ENCODE measurements at places on chromosomes 1 and 21.
A peak's percentile ranks its signal among the peaks of the same experiment; 100 is the strongest.

DNA sequence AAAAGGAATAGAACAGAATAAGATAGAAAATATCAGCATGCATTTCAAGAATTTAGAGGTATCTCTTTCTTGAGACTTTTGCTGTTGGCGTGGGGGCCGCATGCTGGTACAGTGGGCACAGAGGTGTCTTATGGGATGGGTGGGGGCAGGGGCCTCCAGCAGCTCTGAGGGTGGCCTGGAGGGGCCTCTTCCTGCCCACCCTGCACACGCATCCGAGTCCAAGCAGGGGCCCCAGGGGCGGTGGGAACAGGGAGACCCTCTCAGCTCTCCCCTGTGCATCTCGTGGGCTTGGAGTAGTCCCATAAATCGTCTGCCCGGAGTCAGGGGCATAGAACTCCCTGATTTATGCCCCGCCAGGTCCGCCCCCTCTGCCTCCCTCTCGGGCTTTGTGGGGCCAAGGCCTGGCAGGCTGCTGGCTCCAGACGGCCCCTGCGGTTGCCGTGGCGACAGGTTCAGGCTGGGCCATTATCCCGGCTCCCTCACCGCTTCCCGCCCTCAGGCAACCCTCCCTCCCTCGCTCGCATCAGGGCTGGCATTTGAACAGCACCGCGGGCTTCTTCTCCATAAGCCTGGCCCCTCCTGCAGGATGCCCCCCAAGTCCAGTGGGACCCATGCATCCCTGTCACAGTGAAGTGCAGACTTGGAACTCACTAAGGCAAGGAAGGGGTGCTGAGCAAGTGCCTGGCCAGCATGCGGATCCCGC is 133.2 kb upstream of the ZBTB40 start:
- DNase-seq = no peak

- DNase-seq = peak; percentile 33
Observed at GRCh38 chr1:3611170-3612019, at the start of gene MEGF6. MEGF6 (minus strand) TSS chr1:3611508; CDS start chr1:3611268, 240 bp downstream.

GRCh38 chr1:116628448-116628847 is 39.1 kb downstream of the IGSF3 start:
- no peak for DNase-seq

DNA sequence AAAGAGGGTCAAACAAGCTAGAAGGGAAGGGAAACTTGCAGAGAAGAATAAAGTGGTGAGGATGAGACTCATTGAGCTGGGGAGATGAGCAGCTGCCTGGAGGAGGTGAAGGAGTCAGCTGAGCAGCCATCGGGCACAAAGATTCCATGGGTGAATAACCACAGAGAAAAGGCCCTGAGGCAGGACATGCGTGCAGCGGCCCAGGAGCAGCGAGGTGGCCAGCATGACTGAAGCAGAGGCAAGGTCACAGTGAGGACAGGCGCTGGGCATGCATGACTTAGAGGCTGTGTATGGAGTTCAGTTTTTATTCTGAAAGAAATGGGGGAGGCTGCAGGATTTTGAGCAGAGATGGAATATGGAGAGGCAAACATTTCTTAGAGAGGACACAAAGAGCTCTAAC is 24.9 kb downstream of the OLFML2B start:
- DNase-seq = no peak

DNA sequence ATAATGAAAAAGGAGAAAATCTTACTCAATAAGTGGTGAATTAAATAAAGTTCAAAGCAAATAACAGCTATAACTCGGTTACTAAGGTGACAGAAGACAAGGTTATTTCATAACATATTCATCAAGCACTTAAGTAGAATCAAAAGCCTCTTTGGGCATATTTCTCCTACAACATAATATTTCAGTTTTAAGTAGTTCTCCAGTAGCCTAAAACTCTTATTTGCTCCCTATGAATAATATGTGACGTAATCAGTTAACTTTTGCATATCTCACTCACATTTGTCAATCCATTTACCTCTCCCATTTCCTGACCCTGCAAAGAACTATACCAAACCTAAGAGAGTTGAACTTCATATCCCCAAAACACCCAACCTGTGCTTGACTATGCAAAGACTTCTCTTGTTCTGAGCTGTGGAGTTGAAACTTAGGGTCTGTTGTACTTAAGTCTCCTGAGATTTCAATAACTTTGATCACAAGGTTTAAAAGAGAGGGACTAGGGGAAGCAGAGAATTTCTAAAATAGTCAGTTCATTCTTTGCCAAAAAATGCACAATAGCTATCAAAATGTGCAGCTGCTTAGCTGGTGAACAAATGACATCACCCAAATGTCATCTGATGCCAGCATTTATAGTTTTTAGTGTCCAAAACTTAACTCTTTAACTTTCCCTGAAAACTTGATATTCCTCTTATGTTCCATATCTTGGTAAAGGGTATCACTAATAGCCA is 37.2 kb downstream of the TTLL7 start:
- DNase-seq = no peak

GRCh38 chr1:221309723-221310122 is 430.5 kb downstream of the HLX start:
- DNase-seq = no peak

DNA sequence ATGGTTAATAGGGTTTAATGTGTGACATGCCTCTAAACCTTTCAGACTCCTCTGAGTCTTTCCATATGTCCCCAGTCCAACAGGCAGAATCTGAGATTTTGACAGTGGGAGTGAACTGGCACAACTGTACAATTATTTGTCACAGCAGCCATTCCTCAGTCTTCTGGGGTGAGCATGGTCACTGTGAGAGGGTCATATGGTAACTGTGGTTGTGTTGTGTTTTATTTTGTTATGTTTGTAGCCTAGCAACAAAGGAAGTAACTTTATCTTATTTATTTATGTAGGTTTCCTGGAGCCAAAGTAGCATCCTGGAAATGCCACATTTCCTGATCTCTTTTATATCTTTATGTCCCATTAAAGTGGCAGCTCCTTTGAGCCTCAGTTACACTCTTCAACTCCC is 1067.9 kb downstream of the TTLL7 start:
- DNase-seq = no peak

- no peak for DNase-seq
Observed at GRCh38 chr1:236143104-236143948, 987 bp downstream of the GPR137B start.

DNA sequence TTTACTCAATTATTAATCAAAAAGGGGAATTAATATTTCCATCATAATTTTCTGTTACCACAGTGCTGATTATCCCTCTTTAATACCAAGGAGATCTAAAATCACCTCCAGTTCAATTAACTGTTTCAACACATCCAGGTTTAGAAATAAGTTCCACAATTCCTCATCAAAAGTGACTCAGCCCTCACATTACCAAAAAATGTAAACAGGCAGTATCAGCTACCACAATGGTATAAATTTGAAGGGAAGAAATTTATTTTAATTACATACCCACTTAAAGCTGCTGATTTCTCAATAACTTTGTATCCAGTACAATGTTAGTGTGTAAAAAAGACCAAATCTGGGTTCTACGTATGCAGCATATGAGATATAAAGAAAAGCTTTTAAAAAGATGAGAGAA is 51.9 kb downstream of the EIF4G3 start:
- no peak for DNase-seq

DNA sequence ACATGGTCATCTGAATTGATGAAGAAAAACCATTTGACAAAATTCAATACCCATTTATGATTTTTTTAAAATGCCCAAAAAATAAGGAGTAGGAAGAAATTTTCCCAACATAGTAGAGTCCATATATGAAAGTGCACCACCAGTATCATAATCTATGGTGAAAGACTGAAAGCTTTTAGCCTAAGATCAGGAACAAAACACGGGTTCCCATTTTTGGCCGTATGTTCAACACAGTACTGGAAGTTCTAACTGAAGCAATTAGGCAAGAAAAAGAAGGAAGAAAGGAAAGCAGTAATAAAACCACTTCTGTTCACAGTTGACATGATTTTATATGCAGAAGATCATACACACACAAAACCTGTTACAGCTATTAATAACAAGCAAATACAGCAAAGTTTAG is 227.8 kb upstream of the RAB4A start:
- no peak for DNase-seq

GRCh38 chr21:37828556-37828955 is 87.7 kb downstream of the KCNJ6 start:
- no peak for DNase-seq

- no peak for DNase-seq
Observed at GRCh38 chr1:248857201-248857600, 1.7 kb downstream of the ZNF692 start.

- no peak for DNase-seq
Observed at GRCh38 chr1:232177438-232177837, 452.5 kb downstream of the SIPA1L2 start.

- DNase-seq = no peak
Observed at GRCh38 chr1:40041466-40041838, 923 bp downstream of the CAP1 start.

DNA sequence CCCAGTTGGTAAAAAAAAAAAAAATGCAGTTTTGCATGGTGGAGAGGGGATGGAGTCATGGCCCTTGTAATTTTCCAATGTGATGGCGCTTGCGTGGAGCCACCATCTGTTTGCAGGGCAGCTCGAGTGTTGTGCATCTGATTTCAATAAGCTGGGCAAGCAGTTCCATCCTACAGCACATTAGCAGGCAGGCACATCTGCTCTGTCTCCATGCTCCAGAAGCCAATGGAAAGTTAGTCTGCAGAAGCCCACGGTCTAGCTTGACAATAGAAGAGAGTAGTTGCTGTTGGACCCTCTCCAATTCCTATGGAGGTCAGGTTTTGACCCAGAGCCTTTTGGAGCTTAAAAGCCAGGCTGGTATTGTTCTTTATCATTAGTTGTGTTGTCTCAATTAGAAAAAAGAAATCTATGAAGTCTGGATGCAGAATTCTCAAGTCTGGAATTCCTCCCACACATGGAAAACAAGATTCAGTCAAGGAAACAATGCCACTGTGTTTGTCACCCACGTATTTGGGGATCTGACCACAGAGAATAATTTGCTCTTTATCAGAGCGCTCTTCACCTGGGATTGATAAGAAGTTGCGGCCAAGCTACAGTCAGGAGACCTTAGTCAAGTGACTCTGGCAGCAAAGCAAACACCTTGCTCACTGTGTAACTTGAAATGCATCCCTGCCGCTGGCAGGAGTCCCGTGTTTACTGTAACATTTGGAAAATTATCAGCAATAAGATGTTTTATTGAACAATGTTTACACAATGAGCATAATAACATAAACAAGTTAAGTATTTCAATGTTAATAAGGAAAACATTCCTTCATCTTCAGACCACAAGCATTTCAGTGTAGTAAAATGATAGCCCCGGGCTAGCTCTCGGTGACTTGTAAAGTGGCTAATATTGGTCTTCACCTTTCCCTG is 20.7 kb downstream of the NGF start:
- DNase-seq = no peak

DNA sequence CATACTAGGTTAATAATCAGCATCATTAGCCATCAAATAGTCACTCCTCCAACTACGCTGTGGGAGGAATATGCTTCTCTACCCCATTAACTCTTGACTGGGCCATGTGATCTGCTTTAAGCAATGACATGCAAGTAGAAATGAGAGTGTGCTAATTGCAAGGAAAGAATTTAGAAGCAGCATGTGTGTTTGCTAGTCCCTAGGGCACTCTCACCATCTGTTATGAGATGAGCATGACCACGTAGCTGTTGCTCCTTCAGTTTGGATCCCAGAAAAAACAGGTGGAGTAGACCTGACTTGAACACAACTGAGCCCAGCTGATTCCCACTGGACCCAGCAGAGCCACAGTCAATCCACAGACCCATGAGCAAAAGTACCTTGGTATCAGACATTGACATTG is 19.7 kb upstream of the RGS7 start:
- DNase-seq = no peak

DNA sequence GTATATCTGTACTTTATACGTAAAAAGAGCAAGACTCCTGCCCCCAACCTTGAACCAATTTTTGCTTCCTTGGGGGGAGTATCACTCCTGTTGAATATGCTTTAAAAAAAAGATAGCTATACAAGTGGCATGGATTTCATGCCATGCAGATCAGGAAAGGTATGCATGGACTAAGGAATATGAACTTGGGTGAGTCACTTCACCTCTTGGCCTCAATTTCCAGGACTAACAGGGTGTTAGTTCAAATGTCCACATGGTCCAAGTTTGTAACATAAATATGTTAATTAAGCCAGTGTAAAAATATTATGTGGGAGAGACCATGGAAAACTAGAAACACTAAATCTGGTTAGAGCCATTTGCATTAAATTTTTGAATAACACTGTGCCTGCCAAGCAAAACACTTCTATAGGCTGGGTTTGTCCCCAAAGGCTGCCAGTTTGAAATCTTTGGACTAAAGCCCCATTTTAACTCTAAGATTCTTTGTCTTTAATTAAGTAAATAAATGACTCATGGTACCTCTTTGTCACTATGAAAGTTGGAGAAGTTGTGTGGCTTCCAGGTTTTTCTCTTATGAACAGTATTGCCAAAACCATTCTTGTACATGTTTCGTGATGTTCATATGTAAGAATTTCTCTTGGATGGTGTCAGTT is 33.1 kb downstream of the FAM177B start:
- DNase-seq = no peak

- DNase-seq = no peak
Observed at GRCh38 chr1:233010146-233010545, 59.7 kb downstream of the NTPCR start.

- DNase-seq = no peak
Observed at GRCh38 chr1:3639397-3639911, 10.4 kb downstream of the WRAP73 start.

DNA sequence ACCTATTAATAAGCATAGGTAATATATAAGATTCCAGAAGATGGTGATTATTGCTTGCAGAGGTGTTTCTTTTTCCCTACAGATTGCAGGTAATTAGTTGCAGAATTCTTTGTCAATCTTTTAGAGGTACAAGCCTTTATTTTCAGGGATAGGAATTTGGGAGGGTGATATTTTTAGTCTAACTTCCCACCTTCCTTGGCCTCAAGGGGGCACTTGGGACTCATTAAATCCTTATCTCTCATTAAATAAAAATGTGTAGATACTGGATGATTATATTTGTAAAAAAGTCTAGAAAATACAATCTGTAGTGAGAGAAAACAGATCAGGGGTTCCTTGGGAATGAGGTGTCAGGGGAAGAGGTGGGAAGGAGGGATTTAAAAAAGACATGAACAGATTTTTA is 179.2 kb downstream of the PATJ start:
- DNase-seq = no peak

- no peak for DNase-seq
Observed at GRCh38 chr1:200885623-200886402, 8.9 kb upstream of the INAVA start.

GRCh38 chr1:150110116-150110515 is 39.6 kb upstream of the PLEKHO1 start:
- no peak for DNase-seq

GRCh38 chr1:114081437-114082303 is 72.0 kb downstream of the SYT6 start:
- no peak for DNase-seq

- DNase-seq = no peak
Observed at GRCh38 chr1:233654658-233655280, 40.9 kb downstream of the KCNK1 start.

Data from stimulated activated CD8-positive, alpha-beta memory T cell treated with anti-CD3 and anti-CD28 coated beads, Interleukin-12 subunit alpha, Interleukin-12 subunit beta, amount 100 ng/mL, for 1 hour (primary cell).